Fibroblast of skin of right quadriceps (primary cell): ENCODE measurements at places on chromosomes 12 and 14.
A peak's percentile ranks its signal among the peaks of the same experiment; 100 is the strongest.

DNA sequence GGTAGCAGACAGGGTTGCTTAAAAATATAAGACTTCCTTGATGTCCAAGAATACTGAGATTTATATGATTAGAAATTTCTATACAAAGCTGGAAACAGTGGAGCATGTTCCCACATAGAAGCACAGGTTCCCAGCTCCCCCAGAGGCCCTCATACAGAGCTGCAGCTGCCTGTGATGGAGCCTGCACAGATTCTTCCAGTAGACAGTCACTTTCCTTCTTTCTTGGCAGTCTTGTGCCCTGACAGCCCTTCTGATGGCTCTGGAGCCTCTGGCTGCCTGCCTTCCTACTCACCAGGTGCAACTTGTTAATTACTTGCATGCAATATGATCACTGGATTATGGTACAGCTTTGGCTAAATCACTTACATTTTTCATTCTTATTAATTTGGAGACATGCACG, 44.4 kb downstream of the BICD1 start:
- no peak for DNase-seq

- no peak for DNase-seq
Measured at GRCh38 chr12:129193263-129193871, 340.1 kb downstream of the GLT1D1 start.

GRCh38 chr12:106643000-106643399, 60.2 kb downstream of the RFX4 start:
- no peak for DNase-seq

DNA sequence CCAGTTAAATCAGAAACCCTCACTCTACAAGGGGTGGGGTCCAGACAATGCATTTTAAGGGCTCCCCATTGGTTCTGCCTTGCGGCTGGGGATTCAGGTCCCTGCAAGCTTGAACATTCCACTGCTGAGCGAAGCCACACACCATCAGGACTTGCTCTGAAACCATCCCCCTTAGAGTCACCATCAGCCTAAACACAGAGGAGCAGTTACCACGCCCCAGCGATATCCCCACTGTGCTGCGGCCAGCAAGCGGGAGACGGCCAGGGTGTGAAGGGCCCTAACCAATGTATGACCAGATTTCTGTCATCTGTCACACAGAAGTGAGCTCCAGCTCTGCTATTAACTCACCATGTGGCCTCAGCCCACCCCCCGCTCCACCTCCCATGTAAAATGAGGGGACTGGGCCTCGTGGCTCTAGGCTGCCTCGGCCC, 29.7 kb downstream of the CCDC88C start:
- no peak for DNase-seq

DNA sequence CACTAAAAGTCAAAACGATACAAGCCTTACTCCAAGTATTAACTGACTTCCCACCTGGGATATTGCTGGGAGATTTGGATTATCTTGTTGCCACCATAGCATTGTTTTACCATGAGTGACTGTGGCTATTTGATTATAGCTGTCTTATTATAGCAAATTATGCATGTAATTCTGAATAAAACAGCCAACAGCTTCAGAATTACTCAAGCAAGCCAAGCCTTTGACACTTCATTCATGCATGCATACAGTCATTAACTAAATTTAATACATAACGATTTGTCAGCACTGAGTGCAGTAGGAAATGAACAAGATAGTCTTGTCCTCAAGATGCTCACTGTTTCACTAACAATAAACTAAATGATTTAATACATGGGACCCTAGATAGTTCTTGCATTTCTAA, 133.0 kb upstream of the FRMD6 start:
- DNase-seq, result no peak

GRCh38 chr14:64200170-64200569, 94.0 kb downstream of the ESR2 start:
- no peak for DNase-seq

- peak; percentile 46 for DNase-seq
Measured at GRCh38 chr14:51082349-51082748, 12.6 kb downstream of the TRIM9 start.

DNA sequence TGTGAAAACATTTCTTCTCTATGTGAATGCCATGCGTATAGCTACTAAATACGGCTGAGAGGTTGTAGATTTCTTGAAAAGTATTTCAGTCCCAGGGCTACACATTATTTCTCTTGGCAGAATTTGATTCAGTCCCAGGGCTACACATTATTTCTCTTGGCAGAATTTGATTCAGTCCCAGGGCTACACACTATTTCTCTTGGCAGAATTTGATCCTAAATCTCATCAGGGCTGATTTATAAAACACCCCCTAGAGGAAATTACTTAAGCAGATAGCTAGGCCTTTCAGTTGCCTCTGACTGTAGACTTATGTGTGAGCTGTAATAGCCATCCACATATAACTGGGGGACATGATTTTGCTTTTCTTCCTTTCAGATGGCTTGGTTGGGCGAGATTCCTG, 50.4 kb downstream of the AK7 start:
- DNase-seq, result peak; percentile 15

GRCh38 chr12:13342971-13343370, 146.4 kb downstream of the EMP1 start:
- peak; percentile 48 for DNase-seq

GRCh38 chr12:3832738-3833137, 40.5 kb downstream of the PARP11 start:
- DNase-seq, result peak; percentile 2

- no peak for DNase-seq
Measured at GRCh38 chr14:68495101-68496039, 297.5 kb downstream of the ZFP36L1 start.

DNA sequence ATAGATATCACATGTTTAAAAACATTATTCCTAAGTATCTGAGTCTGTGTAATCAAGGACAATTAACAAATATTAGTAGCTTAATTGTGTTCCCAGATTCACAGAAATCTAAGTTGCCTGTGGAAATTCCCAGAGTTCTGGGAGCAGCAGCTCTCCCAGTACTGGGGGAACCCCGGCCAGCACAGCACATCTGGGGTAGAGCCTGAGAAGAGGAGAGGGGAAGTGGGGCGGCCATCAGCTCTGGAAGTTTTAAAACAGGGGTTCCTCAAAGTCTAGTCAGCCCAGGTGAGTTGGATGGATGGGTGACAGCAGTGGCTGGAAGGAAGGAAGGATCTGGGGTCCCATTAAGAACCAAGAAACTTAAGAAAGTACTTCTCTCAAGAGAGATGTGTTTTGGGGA, 24.6 kb downstream of the PRICKLE1 start:
- DNase-seq, result no peak

GRCh38 chr12:62770381-62770780, 164.6 kb downstream of the PPM1H start:
- DNase-seq, result no peak

DNA sequence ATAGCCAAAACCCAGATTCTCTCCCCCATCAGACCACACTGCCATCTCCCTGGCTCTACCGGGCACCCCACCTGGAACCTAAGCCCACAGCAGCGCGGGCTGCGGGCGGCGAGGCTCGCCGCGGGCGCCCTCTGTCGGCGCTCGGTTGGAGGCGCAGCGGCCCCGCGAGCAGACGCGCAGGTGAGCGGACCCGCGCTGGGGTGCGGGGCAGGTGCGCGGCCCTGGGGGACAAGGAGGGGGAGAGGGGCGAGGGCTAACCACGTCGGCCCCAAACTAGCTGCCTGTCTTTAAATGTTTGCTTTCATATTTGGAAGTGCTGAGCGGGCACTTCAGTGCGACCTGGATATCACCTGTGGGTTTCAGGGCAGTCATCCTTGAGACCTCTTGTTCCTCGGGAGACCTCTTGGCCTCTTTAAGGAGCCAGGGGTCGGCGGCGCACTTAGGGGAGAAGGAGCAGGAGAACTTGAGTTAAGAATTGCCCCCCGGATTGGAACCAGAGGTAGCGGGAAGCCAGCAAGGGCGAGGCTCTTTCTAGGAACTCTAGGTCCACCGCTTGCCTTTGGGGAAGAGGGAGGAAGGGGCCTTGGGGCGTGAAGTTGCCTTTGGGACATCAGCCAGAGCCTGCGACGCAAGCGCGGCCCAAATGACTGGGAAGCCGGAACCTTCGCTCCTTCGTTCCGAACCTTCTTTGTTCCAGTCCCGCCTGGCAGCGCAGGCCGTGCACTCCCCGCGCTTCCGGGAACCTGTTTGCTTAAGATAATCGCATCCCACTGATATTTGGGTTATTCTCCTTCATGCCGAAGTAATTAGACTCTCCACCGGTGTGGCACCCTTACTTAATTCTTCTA, 78.7 kb downstream of the NEDD1 start:
- no peak for DNase-seq

- no peak for DNase-seq
Measured at GRCh38 chr14:102988054-102988453, 65.6 kb downstream of the AMN start.

GRCh38 chr14:25111061-25111601, 61.2 kb upstream of the STXBP6 start:
- peak; percentile 99 for DNase-seq

DNA sequence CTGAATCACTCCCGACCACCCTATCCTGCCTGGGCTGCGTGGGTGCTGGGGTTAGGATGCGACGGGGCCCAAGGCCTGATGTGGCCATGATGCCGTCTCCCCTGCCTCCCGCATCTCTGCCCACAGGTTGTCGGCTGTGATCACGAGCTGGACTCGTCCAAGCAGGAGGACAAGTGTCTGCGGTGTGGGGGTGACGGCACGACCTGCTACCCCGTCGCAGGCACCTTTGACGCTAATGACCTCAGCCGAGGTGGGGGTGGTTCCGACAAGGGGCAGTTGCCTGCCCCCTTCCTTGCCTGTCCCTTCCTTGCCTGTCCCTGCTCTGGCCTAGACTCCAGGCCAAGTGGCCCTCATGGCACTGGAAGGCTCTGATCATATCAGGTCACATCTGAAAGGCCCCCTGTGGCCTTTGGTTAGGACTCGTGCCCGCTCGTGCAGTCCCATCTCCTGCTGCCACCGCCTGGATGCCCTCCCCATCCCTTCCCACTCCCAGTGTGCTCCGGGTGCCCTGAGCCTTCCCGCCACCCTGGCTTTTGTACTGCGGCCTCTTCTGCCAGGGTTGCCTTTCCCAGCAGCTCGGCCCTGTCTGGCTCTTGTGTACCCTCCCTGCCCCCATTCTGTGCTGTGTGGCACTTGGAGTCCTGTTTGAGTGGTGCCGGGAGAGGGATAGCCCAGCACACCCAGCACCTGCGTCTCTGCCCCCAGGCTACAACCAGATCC, 13.6 kb downstream of the PAPLN start:
- DNase-seq, result no peak

DNA sequence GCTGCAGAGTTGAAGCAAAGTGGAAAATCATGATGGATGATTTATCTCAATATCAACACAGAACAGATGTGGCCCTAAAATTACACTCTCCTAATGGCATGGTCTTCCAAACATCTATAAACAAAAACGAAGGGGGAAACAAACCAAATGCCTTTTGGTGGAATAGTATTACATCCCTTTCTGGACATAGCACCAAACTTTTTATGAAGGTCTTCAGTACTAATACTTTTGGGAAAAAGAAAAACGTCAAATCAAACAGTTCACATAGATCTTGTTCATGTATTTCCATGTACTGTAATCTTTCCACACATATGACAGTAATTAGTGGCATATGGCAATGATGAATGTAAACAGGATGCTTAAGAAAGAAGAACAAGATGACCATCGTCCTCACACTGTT, 22.9 kb upstream of the ANAPC7 start:
- peak; percentile 26 for DNase-seq

DNA sequence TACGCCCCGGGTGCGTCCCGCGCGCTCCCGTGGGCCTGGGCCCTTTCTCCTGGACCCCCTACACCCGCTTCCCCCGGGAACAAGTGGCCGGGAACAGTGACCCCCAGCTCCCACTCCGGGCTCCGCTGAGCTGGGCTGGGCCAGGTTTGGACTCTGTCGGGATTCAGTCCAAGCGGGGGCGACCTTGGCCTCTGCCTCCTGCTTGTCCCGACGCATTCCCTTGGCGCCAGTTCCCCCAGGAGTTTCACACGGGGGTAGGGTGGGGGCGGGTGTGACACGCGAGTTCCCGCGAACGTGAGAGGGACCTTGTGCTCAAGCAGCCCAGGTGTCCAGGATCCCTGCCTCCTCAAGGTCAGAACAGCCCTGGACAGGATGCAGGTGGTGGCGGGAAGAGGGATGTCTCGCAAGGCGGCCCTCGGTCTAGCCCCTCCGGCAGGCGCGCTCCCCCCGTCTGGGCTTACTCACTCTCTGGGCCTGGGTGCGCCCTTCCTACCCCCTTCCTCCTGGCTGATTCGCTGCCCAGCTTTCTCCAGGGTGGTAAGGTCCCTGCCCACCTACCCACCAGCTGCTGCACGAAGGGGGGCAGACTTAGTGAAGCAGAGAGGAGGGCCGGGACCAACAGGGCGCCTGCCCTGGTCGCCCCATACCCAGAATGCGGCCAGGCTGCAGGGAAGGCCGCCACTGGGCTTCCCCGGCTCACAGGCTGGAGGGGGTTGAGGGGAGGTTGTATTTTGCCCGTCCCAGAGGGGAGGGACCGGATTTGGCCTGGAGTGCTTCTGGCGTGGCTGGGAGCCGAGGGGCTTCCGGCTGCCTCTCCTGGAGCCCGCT, 862 bp downstream of the CRIP2 start:
- DNase-seq, result no peak

DNA sequence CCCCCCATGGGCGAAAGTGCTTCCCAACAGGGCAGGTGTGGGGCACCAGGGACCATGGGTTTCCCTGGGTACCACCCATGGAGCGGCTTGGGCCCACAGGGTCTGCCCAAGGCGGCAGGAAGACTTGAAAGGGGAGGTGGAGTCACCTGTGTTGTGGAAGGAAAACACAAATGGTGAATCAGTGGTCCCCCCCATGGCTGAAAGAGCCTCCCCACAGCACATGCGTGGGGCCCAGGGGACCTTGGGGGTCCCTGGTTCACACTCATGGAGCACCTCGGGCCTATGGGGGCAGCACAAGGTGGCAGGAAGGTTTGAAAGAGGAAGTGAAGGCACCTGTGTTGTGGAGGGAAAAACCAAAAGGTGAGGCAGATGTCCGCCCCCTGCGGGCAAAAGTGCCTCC, 581.9 kb downstream of the ALG10 start:
- no peak for DNase-seq

DNA sequence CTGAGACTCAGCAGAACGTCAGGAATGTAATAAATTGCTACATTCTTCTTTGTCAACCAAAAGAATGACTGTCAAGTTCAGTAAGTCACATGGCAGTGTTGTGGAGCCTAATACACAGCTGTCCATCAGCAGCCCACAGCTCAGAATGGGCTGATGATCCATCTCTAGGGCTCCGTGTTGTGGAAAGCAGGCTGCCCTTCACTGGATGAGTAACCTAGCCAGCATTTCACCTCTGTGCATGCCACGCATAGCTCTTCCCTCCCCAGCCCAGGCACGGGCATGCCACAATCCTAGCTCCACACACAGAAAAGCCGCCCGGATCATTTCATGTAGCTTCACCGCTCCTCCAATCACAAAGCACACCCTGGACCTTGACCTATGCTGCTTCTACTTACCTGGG, 878.0 kb upstream of the TMEM132C start:
- DNase-seq, result no peak
